ENCODE measurements at places on chromosomes 5 and 9.

- no peak for DNase-seq
Measured at GRCh38 chr5:61806491-61807020, 474.5 kb downstream of the ZSWIM6 start.

- no peak for DNase-seq
Measured at GRCh38 chr9:84701801-84702200, 32.3 kb downstream of the NTRK2 start.

- DNase-seq: no peak
Measured at GRCh38 chr5:32760091-32760509, 49.0 kb downstream of the NPR3 start.

- DNase-seq: no peak
Measured at GRCh38 chr5:5364932-5365331, 57.5 kb upstream of the ICE1 start.

DNA sequence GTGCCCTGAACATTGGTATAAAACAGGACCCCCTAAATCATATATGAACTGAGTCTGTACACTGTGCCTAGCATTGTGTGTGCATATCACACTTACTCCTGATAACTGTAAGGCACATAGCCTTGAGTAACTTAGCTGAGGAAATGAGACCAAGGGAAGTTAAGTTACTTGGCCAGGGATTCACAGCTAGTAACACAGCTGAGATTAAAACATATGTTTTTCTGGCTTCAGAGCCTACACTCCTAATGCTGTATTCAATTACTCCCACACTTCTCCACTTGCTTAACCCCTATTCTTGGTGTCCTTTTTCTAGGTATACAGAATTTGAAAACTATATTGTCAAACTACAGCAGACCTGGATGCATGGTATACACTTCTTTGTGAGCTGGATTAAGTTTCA is 12.8 kb downstream of the GHR start:
- DNase-seq: no peak

DNA sequence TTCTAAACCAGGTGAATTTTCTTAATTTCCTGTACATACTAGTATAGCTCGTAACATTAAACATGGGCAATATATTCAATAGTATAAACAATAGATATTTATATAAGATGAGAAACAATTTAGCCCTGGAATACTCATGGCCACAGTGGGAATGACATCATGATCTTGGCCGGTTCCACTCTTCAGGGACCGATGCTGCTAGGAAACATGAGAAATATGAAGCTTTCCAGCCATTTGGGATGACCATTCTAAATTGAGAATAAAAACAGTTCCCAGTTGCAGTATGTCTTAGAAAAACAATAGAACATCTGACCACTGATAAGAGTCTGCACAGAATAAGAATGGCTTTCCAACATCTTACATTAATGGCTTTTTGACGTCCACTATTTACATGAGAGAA is 33.3 kb upstream of the SLCO6A1 start:
- DNase-seq: no peak

DNA sequence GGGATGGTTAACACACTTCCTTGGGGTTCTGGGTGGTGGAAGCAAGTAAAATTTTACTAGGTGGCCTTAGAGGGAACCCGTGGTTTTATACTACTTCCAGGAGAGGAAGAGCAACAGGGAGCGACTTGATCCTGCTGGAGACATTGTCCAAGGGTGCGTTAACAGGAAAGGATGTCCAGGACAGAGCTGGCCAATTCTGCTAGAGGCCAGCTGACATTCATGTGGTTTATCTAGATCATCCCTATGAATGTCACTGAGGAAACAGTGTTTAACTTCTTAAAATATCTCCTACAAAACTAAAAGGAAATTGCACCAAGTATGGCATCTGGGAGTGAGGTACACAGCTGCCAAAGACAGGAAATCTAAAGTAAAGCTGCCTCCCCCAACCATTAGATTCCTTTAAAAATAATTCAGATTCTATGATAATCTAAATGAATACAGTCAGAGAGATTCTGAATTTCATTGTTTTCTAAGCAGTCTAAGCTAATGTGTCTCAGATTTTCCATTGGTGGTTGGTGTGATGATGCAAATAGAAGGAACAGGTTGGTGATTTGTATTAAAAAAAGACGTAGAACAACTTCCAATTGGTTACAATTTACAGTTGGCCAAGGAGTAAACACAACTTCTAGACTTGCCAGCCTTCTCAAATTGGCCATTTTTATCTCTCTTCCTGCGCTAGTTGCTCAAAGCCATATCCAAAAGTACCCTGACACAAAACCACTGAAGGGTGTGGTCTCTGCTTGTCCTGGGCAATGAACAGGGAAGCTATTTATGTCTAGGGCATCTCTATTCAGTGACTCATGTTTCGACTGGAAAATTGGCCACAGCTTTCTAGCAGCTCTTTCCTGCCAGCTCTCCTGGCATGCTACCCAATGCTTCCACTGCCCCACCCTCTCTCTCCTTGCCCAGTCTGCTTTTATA is 574.7 kb upstream of the MEF2C start:
- no peak for DNase-seq

DNA sequence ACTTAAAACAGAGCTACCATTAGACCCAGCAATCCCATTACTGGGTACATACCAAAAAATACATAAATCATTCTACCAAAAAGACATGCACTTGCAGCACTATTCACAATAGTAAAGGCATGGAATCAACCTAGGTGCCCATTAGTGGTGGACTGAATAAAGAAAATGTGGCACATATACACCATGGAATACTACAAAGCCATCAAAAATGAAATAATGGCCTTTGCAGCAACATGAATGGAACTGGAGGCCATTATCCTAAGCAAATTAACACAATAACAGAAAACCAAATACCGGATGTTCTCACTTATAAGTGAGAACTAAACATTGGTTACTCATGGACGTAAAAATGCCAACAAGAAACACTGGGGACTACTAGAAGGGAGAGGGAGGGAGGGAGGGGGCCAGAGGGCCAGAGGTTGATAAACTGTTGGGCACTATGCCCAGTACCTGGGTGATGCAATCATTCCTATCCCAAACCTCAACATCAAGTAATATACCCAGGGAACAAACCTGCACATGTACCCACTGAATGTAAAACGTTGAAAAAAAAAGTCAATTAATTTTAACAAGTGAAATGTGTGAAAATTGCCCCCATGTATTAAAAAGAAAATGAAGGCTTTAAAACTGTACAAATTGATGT is 24.5 kb upstream of the GPR150 start:
- no peak for DNase-seq

DNA sequence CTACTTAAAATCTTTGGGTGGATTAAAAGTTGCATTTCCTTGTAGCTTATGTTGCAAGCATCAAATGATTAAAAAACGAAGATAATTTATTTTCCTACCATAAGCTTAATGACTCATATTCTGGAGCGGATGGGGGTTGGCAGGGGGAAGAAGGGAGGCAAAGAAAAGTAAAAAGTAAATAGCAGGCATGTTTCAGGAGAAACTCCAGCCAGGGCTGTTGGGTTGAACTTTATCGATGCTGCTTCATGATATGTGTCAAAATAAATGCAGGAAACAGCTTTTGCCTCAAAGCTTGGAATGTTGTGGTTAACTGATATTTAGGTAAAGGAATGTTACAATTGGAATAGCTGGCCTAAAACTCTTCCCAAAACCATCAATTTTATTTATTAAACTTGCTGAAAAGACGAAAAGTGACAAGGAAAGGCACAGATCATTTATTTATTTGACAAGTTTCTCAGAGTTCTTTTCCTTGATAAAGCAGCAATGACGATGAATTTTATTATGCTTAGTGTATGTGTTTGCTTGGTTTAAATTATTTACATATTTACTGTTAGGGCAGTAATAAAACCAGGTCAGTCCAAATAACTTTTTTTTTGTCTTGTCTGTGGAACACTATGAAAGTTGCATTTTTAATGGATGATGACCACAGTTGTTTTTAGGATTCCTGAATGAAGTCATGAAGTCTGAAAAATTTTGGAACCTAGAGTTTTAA is 177.9 kb downstream of the PCSK1 start:
- DNase-seq: no peak

DNA sequence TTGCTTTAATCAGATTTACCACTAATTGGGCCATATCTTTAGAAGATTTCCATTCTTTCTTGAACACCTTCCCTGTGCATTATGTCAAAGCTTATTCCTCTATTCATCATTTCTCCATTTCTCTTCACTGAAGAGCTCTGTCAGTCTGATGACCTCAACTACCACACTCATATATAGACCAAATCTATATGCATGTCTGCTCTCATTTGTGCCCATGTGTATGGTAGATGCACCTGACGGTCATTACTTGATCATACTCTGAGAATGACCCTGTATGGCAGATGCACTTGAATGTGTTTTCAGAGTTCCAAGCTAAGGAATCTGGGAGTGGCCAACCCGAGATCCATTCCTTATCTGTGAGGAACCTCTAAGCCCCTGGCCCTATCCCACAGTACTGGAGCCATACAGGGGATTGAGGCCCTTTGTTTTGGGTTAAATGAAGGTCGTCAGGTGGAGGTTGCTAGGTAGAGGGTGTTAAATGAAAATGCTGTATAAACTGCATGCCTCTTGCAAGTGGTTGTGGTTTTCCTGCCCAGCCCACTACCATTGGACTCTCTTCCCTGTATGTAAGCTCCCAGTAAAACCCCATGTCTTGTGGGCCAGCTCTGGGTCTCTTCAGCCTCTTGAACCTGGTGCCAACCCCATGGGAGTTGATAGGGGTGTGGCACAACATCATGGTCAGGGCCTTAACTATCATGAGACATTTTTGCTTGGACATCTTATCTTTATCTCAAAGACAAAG is 229.5 kb downstream of the KIAA0825 start:
- no peak for DNase-seq
